ENCODE measurements at places on chromosomes 4 and X.

- DNase-seq: no peak
These were observed 24.0 kb downstream of the PPEF2 start for GRCh38 chr4:75878246-75878756.

DNA sequence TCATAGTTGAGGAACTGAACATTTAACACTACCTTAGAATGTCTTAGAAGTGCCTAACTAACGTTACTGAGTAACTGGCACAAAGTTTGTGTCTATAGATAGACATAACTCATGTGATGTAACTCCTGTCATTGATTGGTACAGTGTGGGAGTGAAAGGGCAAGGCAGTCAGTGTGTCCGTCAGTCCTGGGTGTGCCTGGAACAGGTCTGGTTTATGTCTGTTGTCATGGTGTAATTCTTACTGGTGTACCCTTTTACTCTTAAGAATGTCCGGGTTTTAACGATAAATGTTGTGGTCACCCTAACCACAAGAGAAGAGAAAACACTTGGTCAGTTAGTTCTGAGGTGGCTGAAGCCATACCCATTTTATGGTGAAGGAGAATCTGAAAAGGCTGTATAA, 93.1 kb upstream of the ESX1 start:
- DNase-seq: no peak

- peak; percentile 21 for DNase-seq
These were observed 272.1 kb upstream of the AGTR2 start for GRCh38 chrX:115898382-115899001.

DNA sequence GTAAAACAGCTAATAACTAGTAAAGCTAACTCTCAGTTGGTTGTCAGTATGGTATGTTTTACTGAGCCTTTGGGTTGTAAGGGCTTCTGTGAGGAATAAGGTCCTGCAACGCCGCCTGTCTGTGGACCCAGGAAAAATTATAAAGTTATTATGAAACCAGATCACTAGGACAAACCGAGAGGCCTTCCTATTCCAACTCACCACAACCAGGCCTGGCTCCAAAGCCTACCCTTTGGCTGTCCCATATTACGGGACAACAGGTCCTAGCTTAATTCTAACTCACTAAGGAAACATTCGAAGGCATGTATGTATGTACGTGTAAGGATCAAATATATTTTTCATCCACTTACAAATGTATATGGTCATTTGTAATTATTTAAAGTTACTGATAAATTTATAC, 1.4 kb downstream of the ANKRD17 start:
- DNase-seq: peak; percentile 83

- no peak for DNase-seq
These were observed 101.1 kb downstream of the VCX3B start for GRCh38 chrX:8565729-8566128.

Measured in NCI-H82 (cell line).